ENCODE measurements at places on chromosomes 4 and X. TPM values are rescaled to one million over a fixed set of nuclear protein-coding genes. Genes with fewer than 3 reads are reported as not detected.

- H3K4me1 ChIP-seq = no peaks in the 10 kb centered on the region
- no peaks in the 10 kb centered on the region for H3K27me3 ChIP-seq
- no peak for DNase-seq
- H3K4me3 ChIP-seq = no peak overlapping the region
Observed at GRCh38 chr4:65831828-65832227, 161.5 kb upstream of the EPHA5 start.

DNA sequence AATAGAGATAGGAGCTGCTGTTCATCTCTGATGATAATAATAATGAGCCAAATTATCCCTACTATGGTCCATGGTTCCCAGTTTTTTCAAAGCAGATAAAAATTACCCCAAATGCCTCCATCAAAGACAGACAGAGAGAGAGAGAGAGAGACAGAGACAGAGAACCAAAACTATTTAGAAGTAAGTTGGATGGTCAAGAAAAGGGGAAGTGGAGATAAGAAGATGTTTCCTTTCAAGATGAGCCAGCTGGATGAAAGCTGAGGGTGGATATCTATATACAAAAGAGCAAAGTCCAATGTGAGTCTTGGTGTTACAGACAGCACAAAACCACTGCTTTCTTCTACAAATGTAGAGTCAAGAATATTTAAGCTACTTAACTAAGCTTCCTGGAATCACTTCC is 173.9 kb downstream of the GRIA3 start:
- peaks cover 11% of the 10 kb centered on the region for H3K27me3 ChIP-seq
- no peaks in the 10 kb centered on the region for H3K36me3 ChIP-seq
- no peaks in the 10 kb centered on the region for H3K4me1 ChIP-seq
- no peak for DNase-seq
- no peak overlapping the region for H3K4me3 ChIP-seq
- H3K27ac ChIP-seq = no peak overlapping the region

Gene ITGB1BP2
- not detected for polyA plus RNA-seq

DNA sequence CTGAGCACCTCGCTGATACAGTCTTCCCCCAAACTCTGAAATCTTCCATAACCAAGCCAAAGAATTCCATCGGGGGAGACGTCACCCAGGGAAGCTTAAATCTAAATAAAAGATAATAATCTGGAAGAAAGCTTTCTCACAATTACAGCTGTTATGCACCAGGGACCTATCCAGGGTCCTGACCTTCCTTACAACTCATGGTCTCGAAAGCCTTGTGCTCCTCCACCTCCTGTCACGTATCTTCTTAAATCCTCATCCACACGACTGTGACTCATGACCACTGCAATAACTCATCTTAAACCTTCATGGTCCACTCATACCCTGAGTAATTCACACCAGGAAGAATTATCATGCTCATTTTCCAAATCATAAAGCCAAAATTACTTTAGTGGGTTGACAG is 166.8 kb upstream of the FRG1 start:
- H3K36me3 ChIP-seq = peaks cover 3% of the 10 kb centered on the region
- H3K4me1 ChIP-seq = no peaks in the 10 kb centered on the region
- DNase-seq = no peak
- H3K27ac ChIP-seq = no peak overlapping the region
- peaks cover 1% of the 10 kb centered on the region for H3K27me3 ChIP-seq

Gene GJB1
- not detected for polyA plus RNA-seq

- no peak overlapping the region for H3K4me3 ChIP-seq
- H3K36me3 ChIP-seq = no peaks in the 10 kb centered on the region
- H3K27ac ChIP-seq = no peak overlapping the region
- H3K4me1 ChIP-seq = no peaks in the 10 kb centered on the region
Observed at GRCh38 chrX:135480076-135480475, 40.4 kb upstream of the INTS6L start.

Gene CT45A10
- not detected for polyA plus RNA-seq

- H3K4me3 ChIP-seq = no peak overlapping the region
- H3K27me3 ChIP-seq = peaks cover 2% of the 10 kb centered on the region
- no peak for DNase-seq
- peaks cover 2% of the 10 kb centered on the region for H3K4me1 ChIP-seq
Observed at GRCh38 chrX:150308041-150308440, 55.1 kb upstream of the MAMLD1 start.
